ENCODE measurements at places on chromosomes 1 and 21.

- no peak for DNase-seq
Measured at GRCh38 chr1:248853663-248854375, 5.1 kb downstream of the ZNF692 start.

DNA sequence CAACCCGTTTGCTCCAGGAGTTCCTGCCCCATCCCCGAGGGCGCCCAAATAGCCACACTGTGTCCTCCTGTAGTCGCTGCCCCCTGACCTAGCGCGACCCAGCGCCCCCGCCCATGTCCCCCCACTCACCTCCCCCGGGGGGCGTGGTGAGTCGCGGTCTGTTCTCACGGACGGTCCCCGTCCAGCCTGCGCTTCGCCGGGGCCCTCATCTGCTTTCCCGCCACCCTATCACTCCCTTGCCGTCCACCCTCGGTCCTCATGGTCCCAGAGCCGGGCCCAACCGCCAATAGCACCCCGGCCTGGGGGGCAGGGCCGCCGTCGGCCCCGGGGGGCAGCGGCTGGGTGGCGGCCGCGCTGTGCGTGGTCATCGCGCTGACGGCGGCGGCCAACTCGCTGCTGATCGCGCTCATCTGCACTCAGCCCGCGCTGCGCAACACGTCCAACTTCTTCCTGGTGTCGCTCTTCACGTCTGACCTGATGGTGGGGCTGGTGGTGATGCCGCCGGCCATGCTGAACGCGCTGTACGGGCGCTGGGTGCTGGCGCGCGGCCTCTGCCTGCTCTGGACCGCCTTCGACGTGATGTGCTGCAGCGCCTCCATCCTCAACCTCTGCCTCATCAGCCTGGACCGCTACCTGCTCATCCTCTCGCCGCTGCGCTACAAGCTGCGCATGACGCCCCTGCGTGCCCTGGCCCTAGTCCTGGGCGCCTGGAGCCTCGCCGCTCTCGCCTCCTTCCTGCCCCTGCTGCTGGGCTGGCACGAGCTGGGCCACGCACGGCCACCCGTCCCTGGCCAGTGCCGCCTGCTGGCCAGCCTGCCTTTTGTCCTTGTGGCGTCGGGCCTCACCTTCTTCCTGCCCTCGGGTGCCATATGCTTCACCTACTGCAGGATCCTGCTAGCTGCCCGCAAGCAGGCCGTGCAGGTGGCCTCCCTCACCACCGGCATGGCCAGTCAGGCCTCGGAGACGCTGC, 1.1 kb downstream of the HTR6 start:
- no peak for DNase-seq

GRCh38 chr1:226662642-226663326, 76.3 kb downstream of the ITPKB start:
- DNase-seq: peak; percentile 73

DNA sequence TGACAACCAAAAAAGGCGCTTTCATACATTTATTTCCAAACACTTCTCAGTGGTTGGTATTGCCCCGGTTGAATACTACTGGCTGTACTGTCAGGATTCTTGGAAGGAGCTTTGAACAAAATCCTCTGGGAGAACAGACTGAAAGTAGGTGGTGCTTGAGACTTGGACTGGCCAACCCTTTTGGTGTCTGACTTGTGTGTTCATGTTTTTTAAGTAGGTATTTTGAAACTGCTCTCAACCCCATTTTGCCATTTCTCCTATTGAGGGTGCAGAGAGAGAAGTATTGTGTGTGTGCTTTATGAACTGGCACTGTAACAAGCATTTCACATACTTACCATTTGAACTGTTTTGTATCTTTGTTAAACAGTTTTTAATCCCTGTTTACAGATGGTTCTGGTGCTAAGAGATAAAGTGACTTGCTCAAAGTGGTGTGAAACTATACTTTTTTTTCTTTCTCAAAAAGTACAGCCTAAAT, 21.2 kb downstream of the ARID1A start:
- peak; percentile 56 for DNase-seq

DNA sequence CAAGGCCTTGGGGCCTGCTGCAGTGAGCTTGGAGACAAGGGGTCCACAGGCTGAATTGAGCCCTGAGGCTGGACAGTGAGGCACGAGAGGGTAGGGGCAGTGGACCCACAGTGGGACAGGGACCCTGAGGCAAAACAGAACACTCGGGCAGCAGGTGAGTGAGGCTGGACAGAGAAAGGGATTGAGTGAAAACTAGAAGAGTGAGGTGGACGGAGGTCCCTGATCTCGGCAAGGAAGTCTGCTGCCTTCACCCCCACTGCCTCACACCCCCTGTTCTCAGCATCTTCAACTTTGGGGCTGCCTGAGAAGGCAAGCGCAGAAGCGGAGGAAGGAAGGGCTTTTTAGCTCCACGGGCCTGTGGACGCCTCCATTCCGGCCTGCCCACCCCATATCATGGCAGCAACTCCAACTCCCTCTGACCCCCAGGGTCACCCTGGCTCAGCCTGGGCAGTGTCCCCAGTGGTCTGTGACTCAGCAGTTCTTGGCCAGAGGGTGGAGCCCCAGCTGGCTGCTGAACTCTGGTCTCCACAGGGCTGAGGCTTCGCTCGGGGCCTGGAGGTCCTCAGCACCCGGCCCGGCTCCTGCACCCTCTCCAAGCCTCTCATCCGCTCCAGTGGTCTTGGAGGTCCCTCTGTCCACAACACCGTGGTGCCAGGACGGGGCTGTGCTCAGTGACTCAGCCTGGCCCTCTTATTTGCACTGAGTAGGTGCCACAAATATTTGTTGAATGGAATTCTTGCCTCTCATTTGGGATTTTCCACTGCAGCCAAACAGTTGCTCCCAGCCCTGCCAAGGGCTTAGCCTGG, 60.0 kb upstream of the EPS8L3 start:
- DNase-seq: peak; percentile 40
